HS-27A (cell line): ENCODE measurements at places on chromosomes 1 and 21.

DNA sequence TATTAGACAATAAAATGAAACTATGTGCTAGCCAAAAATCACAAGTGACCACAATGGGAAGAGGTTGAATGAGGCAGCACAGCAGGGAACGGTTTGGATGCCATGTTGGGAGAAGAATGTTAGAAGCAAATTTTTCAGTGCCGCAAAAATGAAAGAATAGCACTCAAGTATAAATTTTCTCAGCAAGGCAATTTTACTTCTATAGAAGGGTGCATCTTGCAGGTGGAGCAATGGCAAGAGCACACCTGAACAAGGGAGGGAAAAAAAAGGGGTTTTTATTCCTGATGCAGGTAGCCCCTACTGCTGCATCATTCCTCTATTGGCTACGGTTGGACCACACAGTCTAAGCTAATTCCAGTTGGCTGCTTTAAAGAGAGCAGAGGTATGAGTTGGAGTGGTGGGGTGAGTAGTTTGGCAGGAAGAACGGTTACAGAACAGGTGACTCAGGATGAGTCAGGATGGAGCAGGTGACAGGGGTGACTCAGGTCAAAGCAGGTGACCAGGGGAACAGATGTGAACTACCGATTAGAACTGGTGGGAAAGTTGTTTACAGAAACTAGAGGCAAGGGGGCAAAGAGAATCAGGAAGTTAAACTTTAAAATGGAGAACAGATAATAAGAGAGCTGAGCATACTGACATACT is 301.1 kb upstream of the NRIP1 start:
- DNase-seq = no peak

DNA sequence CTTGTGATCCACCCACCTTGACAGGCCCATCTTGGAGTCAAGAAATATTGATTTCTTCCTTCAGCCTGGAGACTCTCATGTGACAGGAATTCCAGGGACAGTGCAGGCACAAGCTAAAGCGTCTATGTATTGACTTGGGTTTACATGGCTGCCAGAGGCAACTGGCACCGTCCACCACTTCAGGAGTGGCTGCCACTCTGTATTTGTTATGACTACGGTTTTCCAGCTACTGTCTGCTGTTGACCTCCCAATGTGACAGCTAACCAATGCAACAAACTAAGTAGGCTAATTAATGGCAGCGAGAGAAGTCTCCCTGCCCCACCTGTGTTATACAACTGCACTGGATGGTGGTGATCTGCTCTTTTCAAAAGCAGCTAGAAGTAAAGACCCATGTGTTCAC is 56.9 kb downstream of the CD58 start:
- no peak for DNase-seq

DNA sequence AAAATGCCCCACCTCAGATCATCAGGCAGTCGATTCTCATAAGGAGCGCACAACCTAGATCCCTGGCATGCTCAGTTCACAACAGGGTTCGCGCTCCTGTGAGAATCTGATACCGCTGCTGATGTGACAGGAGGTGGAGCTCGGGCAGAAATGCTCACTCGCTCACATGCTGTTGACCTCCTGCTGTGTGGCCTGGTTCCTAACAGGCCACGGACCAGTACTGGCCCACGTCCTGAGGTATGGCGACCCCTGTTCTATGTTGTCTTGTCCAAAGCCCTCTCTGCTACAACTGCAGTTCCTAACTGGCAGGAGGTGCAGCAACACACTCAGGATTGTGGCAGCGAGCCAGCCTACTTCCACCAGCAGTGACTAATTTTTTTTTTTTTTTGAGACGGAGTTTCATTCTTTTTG is 70.6 kb downstream of the CLSTN1 start:
- peak; percentile 20 for DNase-seq

DNA sequence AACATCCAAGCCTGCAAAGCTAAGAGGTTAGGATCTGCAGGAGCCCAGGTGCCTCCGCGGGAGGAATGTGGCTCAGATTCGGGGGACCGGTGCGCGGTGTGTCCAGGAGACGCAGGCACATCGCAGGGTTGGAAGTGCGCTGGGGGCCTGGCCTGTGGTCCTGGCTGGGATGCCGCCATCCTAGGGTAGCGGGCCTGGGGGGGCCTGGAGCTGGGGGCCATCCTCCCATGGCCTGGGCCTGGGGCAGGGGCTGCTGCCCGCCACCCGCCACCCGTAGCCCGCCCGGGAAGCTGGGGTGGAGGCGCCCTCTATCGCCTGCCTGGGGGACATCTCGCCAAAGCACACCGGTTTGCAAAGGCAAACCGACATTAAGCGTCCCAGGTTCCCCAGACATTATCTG is 170.6 kb upstream of the ARHGEF16 start:
- DNase-seq = no peak

DNA sequence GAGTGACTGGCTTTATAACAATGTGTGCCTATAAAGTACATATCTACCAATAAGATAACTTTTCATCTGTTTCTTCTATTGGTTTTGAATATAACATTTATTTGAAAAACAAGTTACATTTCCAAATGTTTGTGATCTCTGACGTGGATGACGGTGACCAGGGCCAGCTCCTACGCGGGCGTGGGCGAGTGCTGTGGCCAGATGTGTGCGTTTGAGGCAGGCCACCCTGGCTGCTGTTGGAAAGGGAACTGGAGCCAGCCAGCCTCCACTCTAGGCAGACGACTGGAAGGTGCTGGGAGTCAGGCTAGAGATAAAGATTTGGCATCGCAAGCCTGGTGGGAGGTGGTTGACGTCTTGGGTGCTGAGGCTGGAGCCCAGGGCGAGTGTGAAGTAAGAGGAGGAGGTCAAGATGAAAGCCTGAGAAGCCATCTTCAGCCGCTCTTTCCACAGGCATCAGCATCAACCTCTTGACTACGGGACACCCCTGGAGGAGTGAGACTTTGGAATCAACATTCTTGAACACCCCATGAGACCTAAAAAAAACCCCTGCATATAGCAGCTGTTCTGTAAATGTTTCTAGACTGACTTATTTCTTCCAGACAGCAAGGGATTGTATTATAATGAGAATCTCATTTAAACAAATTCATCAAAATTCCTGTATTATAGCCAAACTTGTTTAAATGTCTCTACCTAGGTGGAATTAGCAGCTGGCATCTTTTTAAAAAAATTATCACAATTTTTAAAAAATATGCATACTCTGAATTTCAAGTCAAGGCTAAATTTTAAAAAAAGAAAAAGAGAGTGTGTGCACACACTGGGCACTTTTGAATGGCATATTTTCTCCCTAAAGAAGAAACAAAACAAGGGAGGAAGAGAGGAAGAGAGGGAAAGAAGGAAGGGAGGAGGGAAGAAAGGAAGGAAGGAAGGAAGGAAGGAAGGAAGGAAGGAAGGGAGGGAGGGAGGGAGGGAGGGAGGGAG is 112.5 kb upstream of the SLC44A3 start:
- no peak for DNase-seq

DNA sequence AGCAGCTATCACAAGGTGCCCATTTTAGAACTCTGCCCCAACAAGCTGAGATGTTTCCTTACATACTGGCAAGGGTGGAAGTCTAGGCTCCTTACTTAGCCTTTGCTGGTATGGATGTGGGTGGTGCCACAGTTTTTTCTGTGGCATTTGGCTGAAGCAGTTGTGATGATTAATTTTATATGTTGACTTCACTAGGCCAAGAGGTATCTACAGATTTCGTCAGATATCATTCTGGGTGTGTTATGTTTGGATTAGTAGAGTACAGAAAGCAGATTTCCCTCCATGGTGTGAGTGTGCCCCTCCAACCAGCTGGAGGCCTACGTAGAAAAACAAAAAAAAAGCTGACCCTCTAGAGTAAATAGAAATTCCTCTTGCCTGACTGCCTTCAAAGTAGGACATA is 317.0 kb downstream of the BARHL2 start:
- DNase-seq = peak; percentile 47

GRCh38 chr21:29267666-29268065 is 31.1 kb upstream of the BACH1 start:
- no peak for DNase-seq

DNA sequence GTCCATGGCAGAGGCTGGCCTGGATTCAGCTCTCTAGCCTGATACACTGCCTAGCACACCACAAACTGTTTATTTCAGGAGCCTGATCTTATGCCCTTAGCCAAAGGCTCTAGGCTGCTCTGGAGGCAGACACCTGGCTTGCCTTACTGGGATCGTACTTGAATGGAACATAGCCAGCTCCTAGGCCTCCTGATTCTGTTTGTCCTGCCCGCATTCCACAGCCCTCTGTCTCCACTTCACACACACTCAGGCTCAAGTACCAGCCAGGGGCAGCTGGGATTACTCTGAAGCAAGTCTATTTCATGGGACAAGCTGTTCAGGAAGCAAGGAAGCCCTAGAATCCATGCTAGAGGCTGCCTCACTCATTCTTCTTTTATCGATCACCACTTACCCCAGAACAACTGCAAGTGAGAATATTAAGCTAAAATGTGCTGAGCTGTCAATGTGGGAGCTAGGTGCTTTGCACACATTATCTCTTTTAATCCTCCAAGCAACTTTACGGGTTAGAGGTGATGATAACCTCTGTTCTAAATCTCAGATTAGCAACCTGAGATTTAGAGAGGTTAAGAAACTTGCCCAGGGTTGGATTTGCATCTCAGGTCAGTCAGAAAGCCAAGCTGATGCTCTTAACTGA is 31.1 kb upstream of the CYP4B1 start:
- DNase-seq = no peak
